ENCODE measurements at places on chromosomes 16 and 17.

DNA sequence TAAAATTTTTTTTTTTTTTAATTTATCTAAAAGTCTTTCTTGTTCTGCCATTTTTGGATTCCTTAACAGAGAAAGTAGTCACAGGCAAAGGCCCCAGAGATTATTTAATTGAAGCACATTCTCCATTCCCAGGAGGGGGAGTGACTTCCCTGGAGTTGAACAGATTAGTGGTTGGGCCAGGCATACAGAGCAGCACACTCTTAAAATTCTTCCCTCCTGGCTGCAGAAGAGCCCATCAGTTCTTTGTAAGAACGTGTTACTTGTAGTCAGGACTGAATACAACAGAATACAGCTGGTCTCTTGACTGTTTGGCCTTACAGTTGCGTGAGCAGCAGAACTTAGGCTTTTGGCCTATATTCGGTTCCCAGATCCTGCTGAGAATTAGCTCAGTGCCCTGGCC is 1.8 kb downstream of the ALKBH5 start:
- DNase-seq: no peak

GRCh38 chr16:1610071-1610898 is 1.6 kb downstream of the IFT140 start:
- DNase-seq: peak; percentile 91

GRCh38 chr16:73793260-73793659 is 503.4 kb upstream of the PSMD7 start:
- no peak for DNase-seq

GRCh38 chr17:44247876-44248736 is 19.8 kb downstream of the SLC4A1 start:
- DNase-seq: no peak

DNA sequence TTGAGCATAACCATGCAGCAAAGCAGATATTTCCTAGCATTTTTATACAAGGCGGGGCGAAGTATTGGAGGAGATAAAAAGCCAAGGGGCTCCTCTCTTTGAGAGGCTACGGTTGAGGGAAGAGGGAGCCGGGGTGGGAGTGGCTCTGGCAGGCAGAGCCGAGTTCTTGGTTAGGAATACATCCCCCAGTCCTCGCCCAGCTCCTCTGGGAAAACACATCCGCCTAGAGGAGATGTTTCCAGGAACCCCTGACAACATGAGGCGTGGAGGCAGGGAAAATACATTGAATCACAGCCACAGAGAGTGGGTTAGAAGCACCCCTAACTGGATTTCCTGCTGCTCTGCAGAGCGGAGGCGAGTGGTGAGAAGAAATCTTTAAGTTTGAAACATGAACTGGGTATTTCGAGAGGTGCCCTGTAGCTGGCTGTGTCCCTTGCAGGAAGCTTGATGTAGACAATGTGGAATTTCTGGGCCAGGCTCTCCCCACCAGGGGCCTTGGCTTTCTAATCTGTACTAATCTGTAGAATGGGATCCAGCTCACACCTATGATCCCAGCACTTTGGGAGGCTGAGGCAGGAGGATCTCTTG is 27.3 kb downstream of the TTYH2 start:
- DNase-seq: no peak

GRCh38 chr16:10923650-10924214 is 18.5 kb downstream of the DEXI start:
- no peak for DNase-seq

DNA sequence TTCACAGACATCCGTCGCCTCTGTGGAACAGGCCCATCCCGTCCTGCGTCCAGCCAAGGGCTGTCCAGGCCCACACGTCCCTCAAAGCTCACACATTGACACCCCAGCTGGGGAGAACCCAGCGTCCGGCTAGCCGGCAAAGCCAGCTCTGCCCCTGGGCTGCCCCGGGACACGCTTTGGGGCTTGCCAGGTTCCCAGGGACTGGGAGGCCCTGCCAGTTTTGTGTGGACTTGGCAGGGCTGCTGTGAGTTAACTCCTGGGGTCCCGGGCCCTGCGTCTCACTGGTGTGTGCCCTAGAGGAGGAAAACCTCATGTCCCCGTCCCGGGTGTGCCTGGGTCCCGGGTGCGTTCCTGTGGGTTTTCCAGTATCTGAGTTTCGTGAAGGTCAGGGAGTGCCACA is 6.3 kb downstream of the SOX8 start:
- no peak for DNase-seq

DNA sequence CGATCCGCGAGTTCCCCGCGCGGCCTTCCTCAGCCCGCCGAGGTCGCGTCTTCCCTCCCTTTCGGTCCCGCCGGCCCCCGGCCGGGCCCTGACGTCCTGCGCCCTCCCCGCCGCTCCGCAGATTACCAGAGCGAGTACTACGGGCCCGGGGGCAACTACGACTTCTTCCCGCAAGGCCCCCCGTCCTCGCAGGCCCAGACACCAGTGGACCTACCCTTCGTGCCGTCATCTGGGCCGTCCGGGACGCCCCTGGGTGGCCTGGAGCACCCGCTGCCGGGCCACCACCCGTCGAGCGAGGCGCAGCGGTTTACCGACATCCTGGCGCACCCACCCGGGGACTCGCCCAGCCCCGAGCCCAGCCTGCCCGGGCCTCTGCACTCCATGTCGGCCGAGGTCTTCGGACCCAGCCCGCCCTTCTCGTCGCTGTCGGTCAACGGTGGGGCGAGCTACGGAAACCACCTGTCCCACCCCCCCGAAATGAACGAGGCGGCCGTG is 5.4 kb downstream of the LHX1 start:
- no peak for DNase-seq

- no peak for DNase-seq
Observed at GRCh38 chr17:29570521-29570920, 2.0 kb downstream of the TP53I13 start.

DNA sequence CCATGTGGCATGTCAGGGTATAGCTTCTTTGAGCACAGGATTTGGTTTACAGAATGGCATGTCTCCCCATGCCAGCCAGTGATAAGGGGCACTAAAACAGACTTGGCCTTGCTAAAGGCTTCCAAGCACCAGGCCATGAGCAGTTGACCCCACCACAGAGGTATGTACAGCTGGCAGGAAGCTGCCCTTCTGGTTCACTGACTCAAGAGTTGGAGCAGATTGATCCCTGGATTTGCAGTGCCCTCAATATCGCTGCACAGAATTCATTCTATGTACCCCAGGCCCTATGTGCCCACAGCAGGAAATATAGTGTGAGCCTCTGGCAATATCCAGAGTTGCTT is 24.3 kb downstream of the HLF start:
- no peak for DNase-seq

DNA sequence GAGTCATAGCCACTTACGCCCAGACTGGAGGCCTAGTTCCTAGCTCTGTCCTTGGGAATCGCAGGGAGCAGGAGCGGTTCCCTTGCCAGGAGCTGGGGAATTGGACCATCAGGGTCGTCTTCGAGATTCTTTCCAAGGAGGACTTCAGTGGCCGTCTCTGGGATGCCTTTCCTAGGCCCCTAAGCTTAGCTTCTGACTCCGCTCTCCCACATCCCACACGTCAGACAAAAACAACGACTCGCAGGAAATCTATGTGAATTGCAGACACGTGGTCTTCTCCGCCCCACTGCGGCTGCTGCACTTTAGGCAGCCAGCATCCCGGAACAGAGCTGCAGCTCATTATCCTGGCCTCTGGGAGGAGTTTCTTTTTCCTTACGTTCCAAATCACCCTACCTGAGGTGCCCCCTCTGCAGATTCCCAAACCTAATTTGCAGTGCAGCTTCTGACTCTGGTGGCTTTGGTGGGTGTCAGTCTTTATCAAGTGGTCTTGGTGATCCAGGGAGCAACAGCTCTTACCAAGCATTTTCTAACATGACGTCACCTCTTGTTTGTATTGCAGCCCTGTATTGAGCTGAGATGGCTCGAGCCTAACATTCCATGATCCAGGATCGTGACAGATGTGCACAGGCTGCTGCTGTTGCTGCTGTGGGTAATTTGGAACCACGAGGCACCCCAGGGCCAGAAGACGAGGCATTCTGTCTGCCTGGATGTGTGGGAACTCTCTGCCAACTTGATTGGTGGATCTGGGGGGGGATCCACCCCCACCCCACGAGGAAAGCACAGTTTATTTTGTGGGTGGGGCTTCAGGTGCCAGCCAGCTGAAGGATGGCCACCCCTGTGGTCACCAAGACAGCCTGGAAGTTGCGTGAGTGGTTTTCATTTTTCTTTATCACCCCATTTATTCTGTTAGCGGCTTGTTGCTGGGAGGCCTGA is 1.1 kb downstream of the KATNB1 start:
- DNase-seq: peak; percentile 66

- DNase-seq: no peak
Observed at GRCh38 chr17:1047177-1047878, 50.4 kb downstream of the TIMM22 start.

GRCh38 chr17:79414793-79415211 is 196.0 kb downstream of the RBFOX3 start:
- DNase-seq: no peak

- DNase-seq: no peak
Observed at GRCh38 chr16:13077816-13078215, 176.4 kb downstream of the SHISA9 start.

GRCh38 chr17:63631626-63632025 is 9.4 kb downstream of the MAP3K3 start:
- DNase-seq: no peak

DNA sequence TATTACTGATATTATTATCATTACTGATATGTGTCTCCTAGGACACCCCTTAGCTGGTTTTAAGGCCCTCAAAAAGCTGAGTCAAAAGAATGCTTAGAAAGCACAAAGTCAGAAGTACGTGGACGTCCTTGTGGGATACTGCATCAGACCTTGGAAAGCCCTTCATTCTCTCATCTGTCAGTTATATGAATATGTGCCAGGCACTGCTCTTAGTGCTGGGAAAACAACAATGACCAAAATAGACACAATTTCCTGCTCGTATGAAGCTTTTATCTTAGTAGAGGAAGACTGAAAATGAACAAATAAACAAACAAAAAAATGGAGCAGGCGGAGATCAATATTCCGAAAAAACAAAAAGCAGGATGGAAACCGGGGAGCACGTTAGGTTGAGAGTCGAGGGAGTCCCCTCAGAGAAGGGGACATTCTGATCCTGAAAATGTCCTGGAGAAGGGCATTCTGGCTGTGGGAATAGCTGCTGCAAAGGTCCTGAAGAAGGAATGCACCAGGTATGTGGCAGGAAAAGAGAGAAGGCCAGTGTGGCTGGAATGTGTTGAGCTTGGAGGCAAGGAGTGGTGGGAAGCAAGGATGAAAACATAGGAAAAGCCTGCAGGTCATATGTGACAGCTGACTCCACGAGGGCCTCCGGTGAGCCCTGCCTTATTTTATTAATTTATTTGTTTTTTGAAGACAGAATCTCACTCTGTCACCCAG is 15.5 kb upstream of the TMEM94 start:
- DNase-seq: no peak

GRCh38 chr16:73176577-73177013 is 128.7 kb upstream of the ZFHX3 start:
- DNase-seq: no peak

Measured in activated CD4-positive, alpha-beta T cell treated with anti-CD3 and anti-CD28 coated beads, Interleukin-2, amount 10 ng/mL, durations not matched to agents 7 days and 5 days (primary cell).